Natural killer cell treated with Interleukin-12 subunit alpha and Interleukin-12 subunit beta and Interleukin-15 and Interleukin-18, amount 100 ng/mL, for 72 hours (primary cell): ENCODE measurements at places on chromosomes 7 and 10. TPM values are rescaled to one million over a fixed set of nuclear protein-coding genes. Genes with fewer than 3 reads are reported as not detected.
A peak's percentile ranks its signal among the peaks of the same experiment; 100 is the strongest.

GRCh38 chr10:5291501-5292195, 73.1 kb upstream of the UCN3 start:
- peaks cover 78% of the 10 kb centered on the region for H3K4me1 ChIP-seq
- peaks cover 41% of the 10 kb centered on the region for H3K36me3 ChIP-seq
- H3K4me3 ChIP-seq: peak overlapping the region; percentile 89
- peak overlapping the region; percentile 99 for H3K27ac ChIP-seq
- H3K27me3 ChIP-seq: no peaks in the 10 kb centered on the region

DNA sequence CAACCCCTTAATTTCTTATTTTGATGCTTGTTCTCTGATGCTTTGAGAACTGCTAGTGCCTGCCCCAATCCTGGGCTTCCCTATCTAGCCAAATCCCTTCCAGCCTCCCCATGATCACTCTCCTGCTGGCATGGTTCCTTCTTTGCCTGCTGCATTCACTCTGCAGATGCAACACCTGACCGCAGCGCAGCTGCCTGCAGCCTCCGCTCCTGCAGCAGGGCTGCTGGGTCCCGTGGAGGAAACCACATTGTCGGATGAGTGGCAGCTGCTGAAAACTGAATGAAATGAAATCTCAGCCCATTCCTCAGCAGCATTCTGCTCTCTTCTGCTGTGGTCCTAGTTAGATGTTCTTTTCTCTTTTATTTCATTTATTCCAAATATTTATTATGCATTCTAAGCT, 320.3 kb downstream of the CCDC3 start:
- no peak overlapping the region for H3K27ac ChIP-seq
- H3K36me3 ChIP-seq: no peaks in the 10 kb centered on the region
- H3K4me1 ChIP-seq: no peaks in the 10 kb centered on the region
- H3K4me3 ChIP-seq: no peak overlapping the region
- no peak for DNase-seq
- no peaks in the 10 kb centered on the region for H3K27me3 ChIP-seq

GRCh38 chr7:157654350-157654749, 317.5 kb downstream of the DNAJB6 start:
- H3K27ac ChIP-seq: no peak overlapping the region
- DNase-seq: peak; percentile 39
- no peaks in the 10 kb centered on the region for H3K4me1 ChIP-seq
- no peaks in the 10 kb centered on the region for H3K27me3 ChIP-seq
- no peaks in the 10 kb centered on the region for H3K36me3 ChIP-seq
- no peak overlapping the region for H3K4me3 ChIP-seq

- peaks cover 43% of the 10 kb centered on the region for H3K4me1 ChIP-seq
- peak; percentile 62 for DNase-seq
- H3K36me3 ChIP-seq: no peaks in the 10 kb centered on the region
- H3K27ac ChIP-seq: peak overlapping the region; percentile 11
- H3K4me3 ChIP-seq: peak overlapping the region; percentile 86
- H3K27me3 ChIP-seq: no peaks in the 10 kb centered on the region
Observed at GRCh38 chr10:31930023-31930751, 1.6 kb upstream of the ARHGAP12 start.

GRCh38 chr10:18476076-18476647, 175.2 kb downstream of the NSUN6 start:
- H3K4me3 ChIP-seq: no peak overlapping the region
- DNase-seq: no peak
- no peaks in the 10 kb centered on the region for H3K36me3 ChIP-seq
- no peak overlapping the region for H3K27ac ChIP-seq
- H3K4me1 ChIP-seq: peaks cover 3% of the 10 kb centered on the region

DNA sequence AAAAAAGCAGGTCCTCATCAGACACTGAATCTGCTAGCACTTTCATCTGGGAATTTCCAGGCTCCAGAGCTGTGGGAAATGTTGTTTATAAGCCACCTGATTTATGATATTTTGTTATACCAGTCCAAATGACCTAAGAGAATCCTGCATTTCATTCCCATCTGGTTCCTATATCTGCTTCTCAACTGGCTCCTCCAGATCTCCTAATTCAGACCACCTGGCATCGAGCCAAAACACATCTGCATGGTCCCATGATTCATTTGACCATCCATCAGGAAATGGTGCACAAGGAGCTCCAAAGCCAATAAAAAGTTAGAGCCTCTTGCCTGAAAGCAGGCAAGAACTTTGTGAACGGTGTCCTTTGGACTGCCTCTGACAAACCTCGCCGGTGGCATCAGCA, 108.9 kb downstream of the IPMK start:
- peaks cover 13% of the 10 kb centered on the region for H3K27me3 ChIP-seq
- H3K4me1 ChIP-seq: peaks cover 4% of the 10 kb centered on the region
- DNase-seq: no peak
- H3K4me3 ChIP-seq: no peak overlapping the region
- H3K36me3 ChIP-seq: no peaks in the 10 kb centered on the region

The SPACDR gene
- total RNA-seq: 2.4 TPM

GRCh38 chr10:72068901-72069446, 19.4 kb downstream of the SPOCK2 start:
- peak overlapping the region; percentile 21 for H3K27ac ChIP-seq
- H3K4me3 ChIP-seq: no peak overlapping the region
- DNase-seq: peak; percentile 20
- H3K27me3 ChIP-seq: no peaks in the 10 kb centered on the region
- H3K36me3 ChIP-seq: no peaks in the 10 kb centered on the region

GRCh38 chr10:11993834-11994468, 48.7 kb downstream of the UPF2 start:
- H3K27me3 ChIP-seq: no peaks in the 10 kb centered on the region
- DNase-seq: no peak
- no peak overlapping the region for H3K4me3 ChIP-seq
- H3K27ac ChIP-seq: no peak overlapping the region
- H3K4me1 ChIP-seq: no peaks in the 10 kb centered on the region

DNA sequence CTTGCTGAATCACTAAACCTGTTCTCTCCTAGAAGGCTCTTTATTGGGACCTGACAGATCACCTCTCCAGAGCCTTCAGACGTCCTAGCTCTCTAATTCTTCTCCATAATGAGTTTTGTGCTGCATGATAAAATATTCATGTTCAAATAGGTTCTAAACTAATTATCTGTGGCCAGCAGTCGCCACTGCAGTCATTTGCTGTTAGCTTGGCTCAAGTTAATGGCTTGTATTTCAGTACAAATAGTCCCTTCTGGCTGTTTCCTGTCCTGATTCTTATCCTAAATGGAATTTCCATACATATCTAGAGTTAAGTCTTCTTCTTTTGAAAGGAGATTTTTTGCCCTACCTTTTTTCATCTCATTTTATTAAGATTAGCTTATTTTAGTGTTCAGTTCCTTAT, 303.2 kb downstream of the EXOC4 start:
- peaks cover 3% of the 10 kb centered on the region for H3K4me1 ChIP-seq
- H3K27ac ChIP-seq: no peak overlapping the region
- no peaks in the 10 kb centered on the region for H3K36me3 ChIP-seq
- H3K4me3 ChIP-seq: no peak overlapping the region
- no peaks in the 10 kb centered on the region for H3K27me3 ChIP-seq
- no peak for DNase-seq

DNA sequence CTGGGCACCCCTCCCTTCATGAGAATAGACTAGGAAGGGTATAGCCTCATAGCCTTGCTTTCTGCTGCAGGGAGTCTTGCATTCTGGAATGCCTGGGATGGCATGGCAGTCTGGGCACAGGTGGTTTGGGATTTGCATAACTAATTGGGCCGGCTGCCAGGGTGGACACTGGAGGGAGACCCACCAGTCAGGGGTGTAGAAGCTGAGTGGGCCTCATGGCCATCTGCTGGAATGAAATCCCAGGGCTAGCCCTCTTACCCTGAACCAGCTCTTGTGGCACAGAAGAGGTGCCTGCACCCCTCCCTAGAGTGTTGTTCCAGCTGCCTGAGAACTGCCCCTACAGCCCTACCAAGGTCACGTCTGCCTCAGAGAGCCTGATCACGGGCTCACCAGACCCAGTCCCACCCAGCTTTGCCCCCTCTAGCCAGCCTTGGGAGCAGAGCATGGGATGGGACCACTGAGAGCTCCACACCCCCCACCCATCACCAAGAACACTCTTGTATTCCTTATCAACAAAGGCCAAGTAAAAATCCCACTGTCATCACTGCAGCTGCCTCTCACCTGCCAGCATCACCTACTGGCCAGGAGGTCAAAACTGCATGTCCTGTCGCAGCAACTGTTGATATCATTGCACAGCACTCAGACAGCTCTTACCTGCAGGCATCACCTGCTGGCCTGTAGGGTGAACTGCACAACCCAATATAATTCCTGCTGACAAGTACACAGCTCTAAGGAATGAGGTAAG, 148.9 kb downstream of the ZEB1 start:
- DNase-seq: no peak
- no peaks in the 10 kb centered on the region for H3K4me1 ChIP-seq
- H3K36me3 ChIP-seq: peaks cover 42% of the 10 kb centered on the region
- H3K4me3 ChIP-seq: no peak overlapping the region

DNA sequence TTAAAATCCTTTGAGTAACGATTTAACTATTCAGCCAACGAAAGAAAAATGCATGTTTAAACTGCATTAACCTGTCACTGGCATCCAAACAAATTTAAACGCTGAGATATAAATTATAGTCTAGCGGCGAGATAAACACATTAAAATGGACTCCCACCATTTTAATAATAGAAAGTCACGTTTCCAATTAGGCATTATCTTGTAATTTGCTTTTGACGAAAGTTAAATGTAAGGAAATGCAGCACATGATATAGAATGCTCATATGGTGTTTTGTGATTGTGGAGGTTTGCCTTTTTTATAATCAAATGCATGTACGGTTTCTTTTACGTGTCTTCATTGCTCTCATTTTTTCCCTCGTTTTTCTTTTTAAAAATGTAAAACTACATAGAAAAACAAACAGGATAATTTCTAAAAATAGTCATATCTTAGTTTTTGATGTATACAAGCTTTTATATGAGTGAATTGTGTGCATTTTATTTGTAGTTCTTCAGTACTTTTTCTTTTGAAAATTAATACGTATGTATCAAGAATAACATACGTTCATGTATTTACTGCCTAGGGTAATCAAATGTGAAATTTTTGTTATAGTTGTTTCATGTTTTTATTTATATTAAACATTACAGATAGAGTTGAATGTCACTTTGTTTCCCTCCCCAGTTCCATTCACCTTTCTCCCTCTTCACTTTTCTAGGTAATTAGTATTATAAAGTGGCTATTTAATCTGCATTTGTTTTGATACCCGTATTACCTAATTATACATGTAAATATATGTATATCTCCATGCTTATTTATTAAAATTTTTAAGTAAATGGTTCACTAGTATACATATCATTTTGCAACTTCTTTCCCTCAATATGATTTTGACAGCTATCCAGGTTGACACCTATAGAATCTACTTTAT, 1.1 kb upstream of the KLF14 start:
- H3K4me1 ChIP-seq: peaks cover 3% of the 10 kb centered on the region
- DNase-seq: no peak
- peak overlapping the region; percentile 89 for H3K4me3 ChIP-seq
- H3K27me3 ChIP-seq: peaks cover 64% of the 10 kb centered on the region
- no peak overlapping the region for H3K27ac ChIP-seq

The NAPEPLD gene
- 15.7 TPM for total RNA-seq

DNA sequence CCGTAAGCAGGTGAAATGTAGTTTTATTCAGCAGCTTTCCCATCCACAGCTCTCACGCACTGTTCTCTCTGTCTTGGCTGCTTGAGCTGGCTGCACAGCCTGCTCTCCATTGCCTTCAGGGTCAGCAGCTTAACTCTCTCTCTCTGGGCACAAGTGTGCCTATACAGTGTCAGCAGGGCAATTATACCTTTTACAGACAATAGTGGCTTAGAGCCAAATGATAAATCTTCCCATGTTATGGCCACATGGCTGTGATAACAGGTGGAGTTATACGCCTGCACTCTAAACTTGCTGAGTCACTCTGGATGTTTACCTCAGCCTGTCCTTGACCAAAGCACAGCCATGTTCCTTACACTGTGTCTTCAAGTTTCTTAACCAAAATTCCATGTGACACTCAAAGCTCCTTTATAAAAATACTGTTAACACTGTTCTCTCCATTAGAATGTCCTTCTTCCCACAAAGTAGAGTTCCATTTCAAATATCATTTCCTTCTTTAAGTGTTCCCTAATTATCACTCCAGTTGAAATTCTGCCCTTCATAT, 6.1 kb downstream of the RNF133 start:
- peaks cover 7% of the 10 kb centered on the region for H3K36me3 ChIP-seq
- no peak overlapping the region for H3K27ac ChIP-seq
- no peaks in the 10 kb centered on the region for H3K27me3 ChIP-seq
- no peak overlapping the region for H3K4me3 ChIP-seq
- H3K4me1 ChIP-seq: no peaks in the 10 kb centered on the region

The SSMEM1 gene
- total RNA-seq: not detected

The NUDCD3 gene
- 70.8 TPM for total RNA-seq

The CHST15 gene
- not detected for total RNA-seq

The SMO gene
- total RNA-seq: 0.39 TPM

DNA sequence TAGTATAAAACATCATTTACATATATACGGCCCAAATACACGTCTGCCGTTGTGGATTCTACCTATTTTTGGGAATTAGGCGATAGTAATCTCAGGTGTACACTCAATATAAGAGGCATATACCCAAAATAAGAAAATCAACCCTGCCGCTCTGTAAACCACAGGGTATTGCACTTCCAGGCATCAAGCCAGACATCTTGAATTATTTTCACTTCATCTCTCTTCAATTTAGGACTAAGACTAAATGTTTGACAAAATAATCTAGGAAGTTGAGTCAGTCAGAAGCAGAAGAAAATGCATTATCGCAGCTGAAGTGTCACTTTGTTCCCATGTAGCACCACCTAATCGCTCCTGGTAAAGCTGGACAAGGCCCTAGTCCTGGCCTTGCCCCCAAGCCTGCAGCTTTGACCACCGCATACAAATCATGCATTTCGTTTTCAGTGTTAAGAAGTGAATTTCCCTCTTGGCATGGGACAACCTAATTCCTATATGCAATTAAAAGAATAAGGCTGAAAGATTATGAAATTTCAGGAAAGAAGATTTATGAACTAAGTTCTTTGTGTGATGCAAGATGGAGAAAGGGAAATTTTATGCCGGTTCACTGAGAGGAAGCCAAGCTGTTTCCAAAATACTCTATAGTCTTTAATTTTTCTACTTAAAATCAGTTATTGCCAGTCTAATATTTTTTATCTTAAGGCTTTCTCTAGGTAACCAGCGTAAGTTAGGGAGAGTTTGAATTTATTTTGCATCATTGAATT, 26.0 kb downstream of the CABCOCO1 start:
- H3K27ac ChIP-seq: no peak overlapping the region
- no peaks in the 10 kb centered on the region for H3K36me3 ChIP-seq
- no peaks in the 10 kb centered on the region for H3K4me1 ChIP-seq
- H3K4me3 ChIP-seq: no peak overlapping the region
- DNase-seq: no peak

DNA sequence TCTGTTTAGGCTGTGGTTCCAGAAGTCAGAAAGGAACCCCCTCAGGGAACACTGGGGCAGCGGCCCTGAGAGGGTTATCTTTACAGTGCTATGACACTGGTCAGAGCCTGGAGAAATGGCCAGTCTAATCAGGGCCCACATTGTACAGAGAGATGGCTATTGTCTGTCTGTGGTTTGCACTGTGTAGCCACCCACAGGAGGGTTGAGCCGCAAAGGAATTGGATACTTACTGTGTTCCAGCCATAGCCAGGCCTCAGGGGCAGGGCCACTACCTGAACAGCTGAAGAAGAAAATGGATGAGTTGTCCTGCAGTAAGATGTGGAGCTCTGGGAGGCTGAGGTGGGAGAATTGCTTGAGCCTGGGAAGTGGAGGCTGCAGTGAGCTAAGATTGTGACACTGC, 47.5 kb upstream of the PODXL start:
- no peak overlapping the region for H3K27ac ChIP-seq
- no peak for DNase-seq
- no peaks in the 10 kb centered on the region for H3K36me3 ChIP-seq
- peaks cover 15% of the 10 kb centered on the region for H3K4me1 ChIP-seq

The SORBS1 gene
- 1.6 TPM for total RNA-seq
